ENCODE measurements at places on chromosomes 3 and 15. TPM values are rescaled to one million over a fixed set of nuclear protein-coding genes. Genes with fewer than 3 reads are reported as not detected.

ANKRD34C gene
- 0.04 TPM for polyA plus RNA-seq

MYO5C gene
- polyA plus RNA-seq: 24.6 TPM

DNA sequence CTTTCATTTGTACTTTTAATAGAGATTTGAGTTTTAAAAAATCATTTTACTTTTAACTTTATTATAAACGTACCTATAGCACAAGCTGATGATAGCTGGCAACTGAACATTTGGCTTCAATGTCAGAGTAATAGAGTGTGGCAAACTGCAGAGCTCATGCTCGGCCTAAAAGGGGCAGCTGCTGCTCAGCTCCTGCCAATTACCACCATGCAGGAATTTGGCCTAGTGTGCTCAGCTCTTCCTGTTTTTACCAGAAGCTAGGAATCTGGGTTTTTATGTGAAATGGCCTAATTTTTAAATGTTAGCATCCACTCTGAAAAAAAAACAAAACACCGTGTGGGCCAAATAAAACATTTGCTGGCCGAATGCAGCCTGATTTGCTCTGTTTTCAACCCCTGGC lies 1.8 kb downstream of the IFT122 start:
- no peak for DNase-seq

PPIP5K1 gene
- polyA plus RNA-seq: 11.4 TPM

DNA sequence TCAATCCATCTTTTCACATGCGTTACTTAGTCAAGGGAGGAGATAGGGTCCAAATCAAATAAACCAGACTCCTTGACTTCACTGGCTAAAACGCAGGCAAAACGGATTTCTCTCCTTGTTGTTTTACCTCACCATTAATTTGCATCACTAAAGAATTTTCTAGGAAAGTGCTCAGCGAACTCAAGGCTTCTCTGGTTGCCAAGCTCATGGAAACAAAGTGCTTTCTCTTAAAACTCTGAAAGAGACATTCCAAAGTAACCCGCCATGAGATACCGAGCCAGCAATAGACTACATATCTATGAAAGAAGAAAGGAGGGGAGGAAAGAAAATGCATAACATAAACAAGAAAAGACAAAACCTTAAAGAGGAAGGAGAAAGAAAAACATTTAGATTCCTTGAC lies 211.7 kb upstream of the WNT5A start:
- no peak for DNase-seq

- no peak for DNase-seq
Observed at GRCh38 chr3:175304404-175304803, 445.3 kb downstream of the NAALADL2 start.

GRCh38 chr3:119831022-119831421 lies 49.1 kb downstream of the NR1I2 start:
- no peak for DNase-seq

DNA sequence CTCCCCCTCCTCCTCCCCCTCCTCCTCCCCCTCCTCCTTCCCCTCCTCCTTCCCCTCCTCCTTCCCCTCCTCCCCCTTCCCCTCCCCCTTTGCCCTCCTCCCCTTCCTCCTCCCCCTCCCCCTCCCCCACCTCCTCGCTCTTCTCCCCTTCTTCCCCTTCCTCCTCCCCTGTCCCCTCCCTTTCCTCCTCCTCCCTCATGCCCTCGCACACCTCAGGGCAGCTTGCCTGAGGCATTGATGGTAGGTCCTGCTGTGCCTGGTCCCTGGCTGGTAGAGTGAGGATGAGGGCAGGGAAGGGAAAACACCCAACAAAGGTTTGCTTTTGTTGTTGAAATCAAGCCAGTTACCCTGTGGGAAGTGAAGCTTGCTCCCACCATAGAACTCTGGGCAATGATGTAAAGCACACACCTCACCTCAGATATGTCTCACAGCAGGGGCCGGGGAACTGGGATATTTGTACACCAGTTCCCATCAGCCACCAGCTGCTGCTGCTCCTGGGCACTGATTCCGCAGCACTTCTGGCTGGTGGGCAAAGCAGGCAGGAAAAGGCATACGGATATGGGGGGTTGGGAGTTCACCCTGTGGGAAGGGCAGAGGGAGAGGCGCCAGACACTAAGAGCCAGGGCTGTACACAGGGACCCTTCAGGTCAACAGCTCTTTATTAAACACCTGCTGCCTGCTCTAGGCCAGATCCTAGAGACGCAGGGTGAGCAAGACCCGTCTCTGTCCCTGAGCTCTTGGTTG lies 13.8 kb downstream of the ISG20 start:
- no peak for DNase-seq

MTHFS gene
- 10.4 TPM for polyA plus RNA-seq

DNA sequence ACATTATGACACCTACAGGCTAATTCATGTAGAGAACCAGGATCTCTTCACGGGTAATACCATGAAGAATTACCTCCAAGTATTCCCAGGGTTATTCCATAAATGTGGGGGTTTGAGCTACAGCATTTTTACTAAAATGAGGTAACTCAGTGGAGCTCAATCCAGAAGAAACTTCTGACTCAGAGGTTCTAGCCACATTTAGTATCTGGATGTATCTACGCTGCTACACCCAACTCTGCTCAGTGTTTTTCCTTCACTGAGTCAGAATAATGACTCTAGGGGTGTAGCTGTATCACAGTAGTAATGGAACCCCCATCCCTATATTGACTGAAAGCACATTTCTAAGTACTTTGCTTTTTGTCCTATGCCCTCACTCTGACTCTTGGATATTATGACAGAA lies 52.4 kb downstream of the COPS2 start:
- DNase-seq: no peak

DNA sequence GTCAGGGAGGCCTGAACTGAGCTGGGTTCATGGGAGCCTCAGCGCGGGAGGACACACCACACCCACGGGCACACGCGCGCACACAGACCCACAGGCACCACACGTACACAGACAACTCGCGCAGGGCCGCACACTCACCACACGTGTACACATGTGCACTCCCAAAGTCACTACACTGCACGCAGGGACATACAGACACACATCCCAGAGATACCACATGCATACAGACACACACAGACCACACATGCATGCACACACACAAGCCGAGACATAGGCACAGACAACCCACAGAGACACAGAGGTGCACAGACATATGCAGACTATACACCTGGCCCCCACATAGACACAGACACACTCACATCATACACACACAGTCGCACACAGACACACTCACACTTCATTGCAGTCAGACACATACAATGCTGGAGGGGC lies 1.1 kb upstream of the MGLL start:
- DNase-seq: no peak

- DNase-seq: no peak
Observed at GRCh38 chr3:4736284-4736861, 242.9 kb upstream of the BHLHE40 start.

TMEM212 gene
- polyA plus RNA-seq: 0.09 TPM

- no peak for DNase-seq
Observed at GRCh38 chr15:77013776-77014131, 18.8 kb downstream of the PSTPIP1 start.

DNA sequence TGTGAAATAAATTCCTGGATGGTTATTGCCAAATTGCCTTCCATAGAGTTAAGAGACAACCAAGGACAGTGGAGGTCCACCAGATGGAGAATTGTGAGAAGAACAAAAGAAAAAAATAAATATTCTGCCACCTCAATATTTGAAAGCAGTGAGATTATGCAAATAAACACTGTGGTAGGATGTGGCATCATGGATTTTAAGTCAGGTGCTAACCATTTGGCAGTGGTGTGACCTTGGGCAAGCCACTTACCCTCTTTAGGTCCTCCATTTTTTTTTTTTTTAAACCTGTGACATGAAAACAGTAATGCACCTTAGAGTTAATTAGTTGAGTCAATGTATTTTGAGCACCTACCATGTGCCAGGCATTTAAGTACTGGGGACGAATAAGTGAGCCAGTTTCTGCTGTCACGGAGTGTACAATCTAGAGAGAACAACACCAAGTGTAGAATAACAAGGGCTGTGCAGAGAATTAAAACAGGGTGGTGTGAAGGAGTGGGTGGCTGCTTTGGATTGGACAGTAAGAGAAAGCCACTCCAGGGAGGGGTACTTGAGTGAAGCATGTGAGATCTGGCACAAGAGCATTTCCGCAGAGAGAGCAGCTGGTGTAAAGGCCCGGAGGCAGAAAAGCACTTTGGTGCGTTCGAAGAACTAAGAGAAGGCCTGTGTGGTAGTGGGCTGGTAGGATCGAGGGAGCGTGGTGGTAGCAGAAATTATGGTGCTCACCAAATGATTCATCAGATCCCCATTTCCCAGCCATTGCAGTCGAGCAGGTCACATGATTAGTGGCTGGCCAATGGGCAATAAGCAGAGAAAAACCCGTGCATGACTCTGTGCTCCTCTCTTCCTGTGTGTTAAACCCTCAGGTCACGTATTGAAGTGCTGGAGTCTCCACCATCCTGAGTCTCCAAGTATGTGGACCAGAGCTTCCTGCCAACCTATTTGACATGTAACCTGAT lies 39.2 kb downstream of the CCK start:
- DNase-seq: no peak

DNA sequence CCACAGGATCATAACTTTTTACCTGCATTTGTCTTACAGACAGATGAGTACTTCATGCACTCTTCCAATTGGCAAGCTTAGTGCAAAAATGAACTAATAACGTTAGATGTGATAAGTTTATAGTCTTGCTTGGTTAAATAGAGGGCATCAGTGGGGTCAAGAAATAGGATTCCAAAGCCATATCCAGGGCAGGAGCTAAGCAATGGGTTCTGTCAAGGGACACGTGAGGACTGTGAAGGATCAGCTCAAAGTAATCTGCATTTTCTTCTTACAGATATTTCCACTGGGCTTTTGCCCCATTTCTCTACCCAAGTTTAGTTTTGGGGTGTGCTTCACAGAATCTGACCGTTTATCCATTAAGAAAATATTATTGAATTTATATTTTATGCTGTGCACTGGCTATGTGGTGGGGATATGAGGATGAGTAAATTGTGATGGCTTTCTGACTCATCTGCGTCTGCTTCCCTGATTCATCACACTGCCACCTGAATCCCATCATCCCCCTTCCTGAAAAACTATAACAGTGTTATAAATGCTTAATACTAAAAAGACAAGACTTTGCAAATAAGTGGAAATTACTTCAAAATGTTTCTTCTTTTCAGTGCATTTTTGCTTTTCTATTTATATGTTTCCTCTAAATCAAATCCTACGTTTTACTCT lies 17.5 kb downstream of the PPP2R3A start:
- DNase-seq: no peak

GRCh38 chr15:56923174-56923591 lies 4.7 kb downstream of the TCF12 start:
- DNase-seq: no peak

Data from left renal pelvis (tissue), 4 donors.